ENCODE measurements at places on chromosomes 2 and 18.

GRCh38 chr18:63155169-63155852 is 164.3 kb downstream of the BCL2 start:
- DNase-seq = peak; percentile 35

DNA sequence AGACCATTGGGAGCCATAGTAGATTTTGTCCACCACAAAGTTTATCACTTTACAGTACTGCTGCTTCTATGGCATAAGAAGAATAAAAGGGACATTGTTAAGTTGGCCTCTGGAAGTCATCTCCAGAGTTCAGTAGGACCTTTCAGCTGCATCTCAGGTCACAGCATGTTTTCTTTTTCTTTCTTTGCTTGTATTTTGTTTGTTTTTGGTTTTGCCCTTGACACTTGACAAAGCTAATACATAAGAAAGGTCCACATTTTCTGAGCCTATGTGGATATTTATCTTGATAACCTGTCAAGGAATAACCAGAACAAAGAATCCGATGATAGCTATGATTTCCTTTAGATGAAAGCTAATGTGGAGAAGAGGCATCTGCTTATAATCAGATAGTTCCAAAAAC is 101.6 kb upstream of the XIRP2 start:
- no peak for DNase-seq

- no peak for DNase-seq
Observed at GRCh38 chr18:53489266-53489665, 735.2 kb downstream of the MBD2 start.

- no peak for DNase-seq
Observed at GRCh38 chr2:233380132-233380895, 26.0 kb downstream of the DGKD start.

- no peak for DNase-seq
Observed at GRCh38 chr18:35688757-35689156, 107.2 kb downstream of the GALNT1 start.

GRCh38 chr2:207956771-207957170 is 68.6 kb downstream of the PLEKHM3 start:
- DNase-seq = no peak
